Neural crest cell (in vitro differentiated cells): ENCODE measurements at places on chromosomes 2 and 18.

DNA sequence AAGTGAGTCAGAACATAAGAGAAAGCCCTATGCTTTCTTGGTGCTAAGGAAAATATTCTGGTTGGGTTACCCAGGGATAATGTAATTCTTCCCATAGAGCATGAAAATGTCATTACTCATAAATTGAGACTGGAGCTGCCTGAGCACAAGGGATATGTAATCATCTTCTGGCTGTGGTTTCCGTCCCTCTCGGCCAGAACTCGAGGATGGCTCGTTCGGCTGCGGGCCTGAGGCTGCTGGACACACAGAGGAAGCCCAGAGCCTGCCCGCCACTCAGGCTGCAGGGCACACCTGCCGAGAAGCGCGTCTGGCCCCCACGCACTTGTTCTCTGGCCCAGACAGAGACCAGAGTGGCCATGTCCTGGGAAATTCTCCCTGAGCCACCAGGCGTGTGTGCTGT lies 104.9 kb downstream of the ASAP2 start:
- H3K27ac ChIP-seq = no peak overlapping the region
- no peak overlapping the region for H3K4me3 ChIP-seq
- H3K4me1 ChIP-seq = peaks cover 37% of the 10 kb centered on the region
- no peak for DNase-seq
- no peaks in the 10 kb centered on the region for H3K27me3 ChIP-seq
- no peaks in the 10 kb centered on the region for H3K36me3 ChIP-seq

DNA sequence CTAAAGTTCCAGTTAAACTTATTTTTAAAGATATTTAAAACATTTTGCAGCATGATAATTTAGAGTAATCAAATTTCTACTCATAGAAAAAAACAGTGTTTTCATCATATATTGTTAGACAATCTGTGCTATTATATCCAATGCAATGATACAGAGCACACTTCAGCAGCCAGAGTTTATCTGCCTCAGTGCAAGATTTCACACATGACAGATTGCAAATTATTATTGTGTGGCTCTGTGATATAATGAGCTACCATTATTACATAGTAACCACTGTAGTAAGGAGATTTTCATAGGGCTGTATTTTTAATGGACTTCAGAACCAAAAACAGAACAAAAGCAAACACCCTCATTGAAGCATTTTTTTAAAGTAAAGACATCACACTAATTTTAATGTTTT lies 762.4 kb downstream of the DSC3 start:
- H3K4me1 ChIP-seq = no peaks in the 10 kb centered on the region
- no peak overlapping the region for H3K4me3 ChIP-seq
- H3K27me3 ChIP-seq = no peaks in the 10 kb centered on the region
- no peak overlapping the region for H3K27ac ChIP-seq
- H3K36me3 ChIP-seq = no peaks in the 10 kb centered on the region

- no peaks in the 10 kb centered on the region for H3K27me3 ChIP-seq
- H3K4me1 ChIP-seq = peaks cover 11% of the 10 kb centered on the region
- no peak for DNase-seq
- no peaks in the 10 kb centered on the region for H3K36me3 ChIP-seq
- H3K27ac ChIP-seq = no peak overlapping the region
Observed at GRCh38 chr2:213129311-213129710, 22.1 kb downstream of the IKZF2 start.

- no peak for DNase-seq
- H3K27me3 ChIP-seq = no peaks in the 10 kb centered on the region
Observed at GRCh38 chr2:120908314-120908975, 172.8 kb downstream of the GLI2 start.

- no peaks in the 10 kb centered on the region for H3K36me3 ChIP-seq
- no peak for DNase-seq
- H3K4me1 ChIP-seq = peaks cover 12% of the 10 kb centered on the region
Observed at GRCh38 chr2:221853297-221853696, 281.2 kb upstream of the EPHA4 start.

DNA sequence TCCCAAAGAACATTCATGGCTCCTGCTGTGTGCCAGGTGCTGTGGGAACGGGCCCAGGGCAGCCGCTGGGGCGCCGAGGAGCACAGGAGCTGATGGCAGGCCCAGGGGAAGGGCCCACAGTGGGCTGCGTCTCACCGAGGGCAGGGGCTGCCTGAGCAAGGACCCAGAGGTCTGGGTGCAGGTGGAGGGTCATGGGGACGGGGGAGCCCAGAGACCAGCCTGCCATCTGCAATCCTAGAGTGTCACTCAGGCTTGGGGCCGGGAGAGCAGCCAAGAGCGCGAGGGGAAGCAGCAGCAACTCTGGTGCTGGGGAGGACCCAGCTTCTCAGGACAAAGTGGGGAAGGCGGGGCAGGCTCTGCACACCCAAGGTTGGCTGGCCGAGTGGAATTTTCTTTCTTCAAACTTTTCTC lies 207.4 kb downstream of the HDAC4 start:
- no peaks in the 10 kb centered on the region for H3K27me3 ChIP-seq
- DNase-seq = no peak
- peaks cover 68% of the 10 kb centered on the region for H3K4me1 ChIP-seq

- H3K27me3 ChIP-seq = peaks cover 64% of the 10 kb centered on the region
- DNase-seq = peak; percentile 11
- H3K36me3 ChIP-seq = no peaks in the 10 kb centered on the region
- H3K4me3 ChIP-seq = peak overlapping the region; percentile 94
- H3K27ac ChIP-seq = no peak overlapping the region
Observed at GRCh38 chr2:184597571-184597991, 748 bp upstream of the ZNF804A start.

DNA sequence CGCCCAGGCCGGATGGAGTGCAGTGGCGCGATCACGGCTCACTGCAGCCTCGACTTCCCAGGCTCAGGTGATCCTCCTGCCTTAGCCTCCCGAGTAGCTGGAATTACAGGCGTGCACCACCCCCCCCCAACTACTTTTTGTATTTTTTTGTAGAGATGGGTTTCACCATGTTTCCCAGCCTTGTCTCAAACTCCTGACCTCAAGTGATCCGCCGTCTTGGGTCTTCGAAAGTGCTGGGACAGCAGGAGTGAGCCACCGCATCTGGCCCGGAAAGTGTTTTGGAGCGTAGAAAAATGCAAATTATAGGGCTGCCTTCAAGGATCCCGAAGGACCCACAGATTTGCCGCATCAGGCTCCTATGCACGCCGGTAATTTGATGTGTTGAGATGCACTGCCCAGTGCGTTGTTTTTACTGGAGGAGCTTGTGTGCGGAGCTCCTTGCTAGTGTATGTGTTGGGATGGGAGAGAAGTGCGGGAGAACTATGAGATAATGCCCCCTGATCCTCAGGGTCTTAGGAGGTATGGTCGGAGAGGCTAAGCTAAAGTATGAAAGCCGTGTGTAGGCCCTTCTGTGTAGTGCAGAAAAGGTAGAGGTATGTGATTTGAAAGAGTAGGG lies 1.2 kb upstream of the CLASP1 start:
- peaks cover 33% of the 10 kb centered on the region for H3K4me1 ChIP-seq
- H3K36me3 ChIP-seq = no peaks in the 10 kb centered on the region
- DNase-seq = no peak
- H3K4me3 ChIP-seq = peak overlapping the region; percentile 96

GRCh38 chr2:174611006-174611405 lies 13.4 kb upstream of the WIPF1 start:
- H3K4me3 ChIP-seq = no peak overlapping the region
- peaks cover 6% of the 10 kb centered on the region for H3K36me3 ChIP-seq
- no peak for DNase-seq
- no peak overlapping the region for H3K27ac ChIP-seq
- H3K4me1 ChIP-seq = peaks cover 4% of the 10 kb centered on the region

DNA sequence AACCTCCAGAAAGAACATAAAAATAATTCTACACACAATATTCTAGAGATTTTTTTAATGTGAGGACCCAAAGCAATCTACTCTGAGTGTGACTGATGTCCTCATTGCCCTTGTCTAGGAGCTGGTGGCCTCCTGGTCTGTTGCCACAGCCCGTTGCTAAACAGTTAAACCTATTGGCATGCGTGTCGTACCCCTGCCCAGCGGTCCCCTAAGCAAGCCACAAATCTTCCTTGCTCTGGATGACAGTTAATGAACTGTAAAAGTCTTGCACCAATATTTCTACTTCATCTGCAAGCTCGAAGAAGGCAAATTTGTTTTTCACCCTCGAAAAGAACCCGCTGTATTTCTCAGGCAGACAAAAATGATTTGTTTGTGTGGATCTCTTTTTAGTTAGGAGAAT lies 489.1 kb upstream of the MEX3C start:
- no peaks in the 10 kb centered on the region for H3K4me1 ChIP-seq
- peaks cover 2% of the 10 kb centered on the region for H3K27me3 ChIP-seq
- no peak overlapping the region for H3K4me3 ChIP-seq
- no peak overlapping the region for H3K27ac ChIP-seq
- H3K36me3 ChIP-seq = no peaks in the 10 kb centered on the region

- no peak for DNase-seq
- H3K4me3 ChIP-seq = no peak overlapping the region
- H3K4me1 ChIP-seq = no peaks in the 10 kb centered on the region
- H3K27me3 ChIP-seq = peaks cover 39% of the 10 kb centered on the region
- H3K36me3 ChIP-seq = no peaks in the 10 kb centered on the region
Observed at GRCh38 chr2:240982821-240983281, 15.6 kb upstream of the SNED1 start.

GRCh38 chr2:234240917-234241316 lies 190.4 kb downstream of the SPP2 start:
- no peak overlapping the region for H3K27ac ChIP-seq
- peaks cover 25% of the 10 kb centered on the region for H3K4me1 ChIP-seq
- no peak overlapping the region for H3K4me3 ChIP-seq
- no peaks in the 10 kb centered on the region for H3K36me3 ChIP-seq
- no peaks in the 10 kb centered on the region for H3K27me3 ChIP-seq

GRCh38 chr2:132955871-132956615 lies 286.0 kb upstream of the LYPD1 start:
- H3K27me3 ChIP-seq = no peaks in the 10 kb centered on the region
- H3K4me3 ChIP-seq = no peak overlapping the region
- no peak for DNase-seq
- no peak overlapping the region for H3K27ac ChIP-seq
- peaks cover 6% of the 10 kb centered on the region for H3K36me3 ChIP-seq
- H3K4me1 ChIP-seq = peaks cover 9% of the 10 kb centered on the region

GRCh38 chr18:68965817-68966216 lies 167.9 kb downstream of the CCDC102B start:
- DNase-seq = no peak
- H3K4me3 ChIP-seq = no peak overlapping the region
- H3K4me1 ChIP-seq = no peaks in the 10 kb centered on the region
- H3K36me3 ChIP-seq = no peaks in the 10 kb centered on the region
- H3K27me3 ChIP-seq = no peaks in the 10 kb centered on the region
- no peak overlapping the region for H3K27ac ChIP-seq

GRCh38 chr2:85680707-85681371 lies 12.8 kb upstream of the SFTPB start:
- H3K27me3 ChIP-seq = peaks cover 9% of the 10 kb centered on the region
- no peak overlapping the region for H3K4me3 ChIP-seq
- H3K4me1 ChIP-seq = no peaks in the 10 kb centered on the region

GRCh38 chr18:13271302-13271911 lies 52.8 kb downstream of the LDLRAD4 start:
- no peaks in the 10 kb centered on the region for H3K27me3 ChIP-seq
- no peak overlapping the region for H3K4me3 ChIP-seq
- H3K27ac ChIP-seq = no peak overlapping the region
- peaks cover 39% of the 10 kb centered on the region for H3K4me1 ChIP-seq
- H3K36me3 ChIP-seq = no peaks in the 10 kb centered on the region
- DNase-seq = no peak

GRCh38 chr2:37181726-37182684 lies 6.5 kb downstream of the SULT6B1 start:
- H3K27ac ChIP-seq = no peak overlapping the region
- no peaks in the 10 kb centered on the region for H3K27me3 ChIP-seq
- H3K4me1 ChIP-seq = no peaks in the 10 kb centered on the region
- no peak overlapping the region for H3K4me3 ChIP-seq

DNA sequence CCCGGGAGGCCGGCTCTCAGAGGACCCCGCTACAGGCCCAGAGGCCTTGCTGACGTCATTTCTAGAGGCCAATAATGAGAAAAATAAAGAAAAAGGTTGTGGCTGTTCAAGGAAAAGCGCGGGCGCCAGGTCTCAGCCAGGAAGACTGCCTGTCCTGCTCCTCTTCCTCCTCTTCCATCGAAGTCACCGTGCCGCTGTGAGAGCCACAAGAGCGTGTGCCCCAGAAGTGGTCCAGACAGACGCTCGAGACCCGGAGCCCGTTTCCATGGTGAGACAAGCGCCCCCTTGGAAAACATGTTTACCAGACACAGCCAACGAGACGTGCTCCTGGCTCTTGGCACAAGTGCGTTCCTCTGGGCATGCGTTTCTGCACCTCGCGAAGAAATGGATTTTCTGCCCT lies 210.5 kb downstream of the HDAC4 start:
- H3K36me3 ChIP-seq = peaks cover 21% of the 10 kb centered on the region
- no peak overlapping the region for H3K4me3 ChIP-seq
- no peaks in the 10 kb centered on the region for H3K27me3 ChIP-seq
- no peak for DNase-seq

GRCh38 chr2:39356922-39357639 lies 80.0 kb downstream of the MAP4K3 start:
- H3K27me3 ChIP-seq = no peaks in the 10 kb centered on the region
- H3K4me3 ChIP-seq = no peak overlapping the region
- H3K36me3 ChIP-seq = peaks cover 29% of the 10 kb centered on the region

DNA sequence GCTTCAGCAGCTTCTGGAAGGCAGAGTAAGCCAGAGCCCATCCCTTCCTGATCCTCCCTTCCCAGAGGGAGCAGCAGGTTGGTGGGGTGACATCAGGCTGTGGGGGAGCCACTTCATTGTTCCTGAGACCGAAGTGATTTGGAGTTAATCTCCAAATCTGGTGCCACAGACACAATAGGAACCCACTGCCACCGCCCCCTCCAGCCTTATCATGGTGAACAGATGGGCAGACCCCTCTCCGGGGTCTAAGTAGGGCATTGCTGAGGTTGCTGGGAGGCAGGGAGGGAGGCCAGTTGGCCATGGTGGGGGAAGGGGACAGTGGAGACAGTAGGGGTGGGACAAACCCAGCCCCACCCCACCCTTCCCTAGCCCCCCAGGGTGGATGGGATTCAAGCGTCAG lies 25.6 kb upstream of the SLC35F6 start:
- H3K4me1 ChIP-seq = peaks cover 27% of the 10 kb centered on the region
- H3K27ac ChIP-seq = no peak overlapping the region
- no peaks in the 10 kb centered on the region for H3K36me3 ChIP-seq
- DNase-seq = no peak

DNA sequence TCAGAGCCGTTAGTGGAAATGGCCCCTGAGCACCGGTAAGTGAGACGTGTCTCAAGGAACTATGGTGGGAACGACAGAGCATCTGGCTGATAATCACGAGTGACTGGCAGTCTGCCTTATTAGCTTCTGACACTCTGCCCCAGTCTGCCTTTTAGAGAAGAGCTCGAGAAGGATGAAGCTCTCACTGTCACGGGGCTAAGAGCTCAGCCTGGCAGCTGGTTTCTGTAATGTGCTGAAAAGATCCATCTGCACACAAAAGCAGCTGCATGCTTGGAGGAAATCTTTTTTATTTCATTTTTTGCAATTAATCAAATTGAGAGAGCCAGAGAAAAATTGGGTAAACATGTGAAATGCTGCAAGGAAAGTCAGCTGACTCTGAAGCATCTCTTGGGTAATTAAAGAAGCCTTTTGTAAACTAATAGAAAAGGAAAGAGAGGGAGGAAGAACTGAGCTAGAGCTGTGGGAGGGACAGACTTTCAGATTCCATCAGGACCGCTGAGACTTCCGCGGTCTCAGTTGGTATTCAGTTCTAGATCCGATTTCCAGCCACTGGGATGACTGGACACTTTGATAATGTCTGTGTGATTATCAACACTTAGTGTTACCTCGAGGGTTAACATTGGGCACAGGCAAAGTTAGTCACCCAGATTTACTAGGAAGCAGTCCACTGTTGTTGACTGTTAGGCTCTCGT lies 24.4 kb downstream of the MBP start:
- H3K36me3 ChIP-seq = no peaks in the 10 kb centered on the region
- no peak overlapping the region for H3K4me3 ChIP-seq
- no peak for DNase-seq
- no peak overlapping the region for H3K27ac ChIP-seq
